CD4-positive, alpha-beta T cell treated with Interleukin-4 for 1 hour (primary cell): ENCODE measurements at places on chromosomes 1 and 21.

- no peak for DNase-seq
Measured at GRCh38 chr1:116290085-116290705, 82.8 kb upstream of the ATP1A1 start.

GRCh38 chr21:45747802-45748445, 104.4 kb downstream of the PCBP3 start:
- no peak for DNase-seq

- no peak for DNase-seq
Measured at GRCh38 chr1:34360574-34360973, 183.9 kb downstream of the C1orf94 start.

GRCh38 chr1:178271471-178271870, 177.6 kb downstream of the RASAL2 start:
- DNase-seq, result no peak

GRCh38 chr1:93200086-93200620, 19.6 kb downstream of the CCDC18 start:
- DNase-seq, result no peak

DNA sequence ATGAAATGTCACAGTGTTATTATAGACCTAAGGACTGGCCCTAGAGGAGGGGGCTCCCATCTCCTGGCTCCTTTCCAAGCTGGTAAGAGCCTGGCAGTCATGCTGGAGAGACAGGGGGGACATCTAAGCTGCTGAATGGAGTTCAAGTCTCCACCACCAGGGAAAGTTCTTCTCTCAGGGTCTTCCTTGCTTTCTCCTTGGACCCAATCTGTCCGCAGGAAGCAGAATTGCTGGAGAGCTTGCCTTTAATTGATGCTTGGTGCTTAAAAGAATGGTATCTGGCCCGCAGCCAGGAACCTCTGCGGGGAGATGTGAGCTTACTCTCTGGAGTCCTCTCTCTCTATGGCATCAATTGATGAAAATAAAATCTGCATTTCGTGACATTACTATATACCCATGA, 25.1 kb downstream of the IRF2BP2 start:
- DNase-seq, result no peak

DNA sequence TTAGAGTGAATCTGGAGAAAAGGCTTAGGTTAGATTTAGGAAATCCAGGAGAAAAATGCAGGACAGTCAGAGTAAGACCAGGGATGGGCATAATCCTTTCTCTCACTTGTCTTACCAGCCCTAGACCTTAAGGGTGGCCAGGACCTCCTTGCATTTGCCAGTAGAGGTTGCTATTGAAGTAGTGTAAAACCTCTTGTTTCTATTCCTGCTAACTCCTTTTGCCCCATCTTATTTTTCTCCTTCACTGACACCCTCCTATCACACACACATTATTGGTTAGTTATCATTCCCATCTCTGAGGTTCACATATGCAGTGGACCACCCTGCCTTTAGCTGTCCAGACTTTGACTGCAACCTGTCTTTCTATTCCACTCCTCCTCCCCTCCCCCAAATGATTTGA, 75.0 kb upstream of the MACF1 start:
- no peak for DNase-seq

DNA sequence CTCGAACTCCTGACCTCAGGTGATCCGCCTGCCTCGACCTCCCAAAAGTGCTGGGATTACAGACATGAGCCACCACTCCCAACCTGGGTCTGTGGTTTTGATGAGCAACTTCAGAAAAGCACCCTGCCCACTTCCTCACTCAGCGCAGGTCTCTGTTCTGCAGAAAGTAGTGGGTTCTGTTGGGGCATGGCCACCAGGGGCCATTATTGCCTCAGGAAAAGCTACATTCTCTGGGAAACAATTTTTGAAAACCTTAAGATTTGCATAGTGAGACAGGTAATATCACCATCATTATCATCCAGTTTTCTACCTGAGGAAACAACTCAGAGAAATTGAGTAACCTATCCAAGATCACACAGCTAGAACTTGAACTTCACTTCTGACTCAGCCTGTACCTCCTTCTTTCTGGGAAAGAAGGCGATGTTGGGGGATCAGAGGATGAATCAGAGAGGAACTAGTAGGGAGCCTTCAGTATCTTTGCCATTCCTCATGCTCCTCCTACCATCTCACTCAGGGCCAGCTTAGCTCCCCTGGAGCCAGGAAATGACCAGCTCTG, 7.1 kb upstream of the NES start:
- DNase-seq, result peak; percentile 39

DNA sequence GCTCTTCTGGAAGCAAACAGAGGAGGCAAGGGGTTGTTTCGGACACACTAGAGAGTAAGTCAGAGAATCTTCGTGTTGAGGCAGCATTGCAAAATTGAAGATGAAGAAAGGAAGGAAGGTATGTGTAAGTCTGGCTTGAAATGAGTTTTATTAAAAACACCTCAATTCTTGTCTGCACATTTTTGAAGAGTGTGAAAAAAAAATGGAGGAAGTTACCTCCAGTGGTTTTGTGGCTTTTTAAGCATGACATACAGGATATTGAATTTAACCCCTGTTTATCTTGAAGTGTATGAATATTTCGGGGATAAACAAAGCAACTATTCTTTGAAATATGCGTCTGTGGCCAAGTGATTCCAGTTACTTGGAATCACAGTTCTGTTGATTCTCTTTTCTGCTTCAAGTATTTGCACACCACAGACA, 203.2 kb upstream of the SGIP1 start:
- no peak for DNase-seq

DNA sequence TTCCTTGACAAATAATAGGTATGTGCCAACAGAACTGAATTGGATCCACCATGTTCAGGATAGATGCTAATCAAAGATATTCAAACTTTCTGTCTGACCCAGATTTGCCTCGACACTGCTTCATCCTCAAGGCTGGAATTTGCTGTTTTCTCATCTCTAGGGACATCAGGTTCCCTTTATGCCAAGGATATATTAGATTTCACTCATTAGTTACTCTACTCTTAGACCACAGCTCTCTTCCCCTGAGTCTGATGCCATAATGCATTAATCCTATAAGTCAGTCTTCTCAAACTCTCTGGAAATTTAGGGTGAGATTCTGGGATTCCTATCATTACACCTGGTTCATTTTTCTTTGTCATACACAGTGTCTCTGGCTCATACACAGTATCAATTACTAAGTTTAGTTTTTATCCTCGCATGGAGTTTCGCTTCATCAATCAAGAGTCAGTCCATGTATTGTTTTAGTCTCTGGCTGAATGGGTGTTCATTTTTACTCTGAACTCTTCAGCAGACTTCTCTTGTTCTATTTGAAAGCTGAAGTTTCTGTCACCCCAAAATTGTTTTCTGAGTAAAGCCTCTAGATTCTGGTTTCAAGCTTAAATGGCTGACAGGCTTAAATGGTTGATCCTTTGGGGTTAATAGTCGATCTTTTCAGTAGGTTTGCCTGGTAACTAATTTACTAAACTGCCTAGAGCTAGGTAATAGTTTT, 9.3 kb upstream of the DCAF6 start:
- no peak for DNase-seq

- peak; percentile 41 for DNase-seq
Measured at GRCh38 chr1:160400223-160400645, at the start of gene VANGL2. Gene VANGL2 (plus strand): TSS chr1:160400564. CDS start chr1:160415838, 15,274 bp downstream.

DNA sequence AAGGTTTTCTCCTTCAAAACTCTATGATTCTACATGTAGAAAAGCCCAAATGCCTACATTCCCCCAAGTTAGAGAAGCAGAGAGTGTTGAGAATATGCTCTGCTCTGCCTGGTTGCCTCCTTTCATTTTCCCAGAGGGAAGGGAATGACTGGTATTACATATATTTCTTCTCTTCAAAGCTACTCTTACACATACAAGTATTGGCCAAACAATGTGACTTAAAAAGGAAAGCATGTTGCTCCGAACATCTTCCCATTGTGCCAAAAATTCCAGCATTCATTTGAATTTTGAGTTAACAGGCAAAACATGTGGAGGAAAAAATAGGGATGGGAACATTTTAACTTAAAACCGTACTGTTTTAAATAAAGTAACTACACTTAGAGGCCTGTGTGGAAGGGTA, 125.2 kb downstream of the COQ8A start:
- no peak for DNase-seq

GRCh38 chr1:45879885-45880598, 76.6 kb downstream of the MAST2 start:
- DNase-seq, result no peak

- DNase-seq, result peak; percentile 92
Measured at GRCh38 chr1:3900969-3901529, 977 bp upstream of the C1orf174 start.

- DNase-seq, result peak; percentile 21
Measured at GRCh38 chr21:46424621-46425020, 34.1 kb upstream of the DIP2A start.

DNA sequence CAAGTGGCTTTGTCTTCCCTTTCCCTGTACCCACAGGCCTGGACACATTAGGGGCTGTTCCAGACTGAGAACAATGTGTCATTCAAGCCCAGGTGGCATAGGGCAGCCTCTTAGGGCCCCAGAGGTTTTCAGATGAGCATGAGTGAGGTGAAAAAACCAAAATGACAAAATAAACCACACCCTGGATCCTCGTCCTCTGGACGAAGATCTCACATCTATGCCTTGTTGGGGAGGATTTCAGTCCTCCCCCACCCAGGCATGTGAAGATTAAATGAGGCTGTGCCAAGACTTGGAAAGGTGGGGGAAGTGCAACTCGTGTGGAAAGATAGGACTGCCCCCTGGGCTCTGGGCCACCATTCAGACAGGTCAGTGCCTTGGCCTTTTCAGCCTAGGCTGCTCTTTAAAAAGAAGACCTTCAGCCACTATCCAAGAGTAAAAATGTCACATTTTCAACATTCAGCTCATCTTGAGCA, 32.8 kb upstream of the IL19 start:
- DNase-seq, result no peak

GRCh38 chr1:95179205-95179986, 54.6 kb upstream of the RWDD3 start:
- DNase-seq, result no peak

GRCh38 chr1:93575621-93576284, 105.9 kb downstream of the BCAR3 start:
- no peak for DNase-seq

- DNase-seq, result no peak
Measured at GRCh38 chr21:27796106-27796505, 829.2 kb upstream of the ADAMTS5 start.

DNA sequence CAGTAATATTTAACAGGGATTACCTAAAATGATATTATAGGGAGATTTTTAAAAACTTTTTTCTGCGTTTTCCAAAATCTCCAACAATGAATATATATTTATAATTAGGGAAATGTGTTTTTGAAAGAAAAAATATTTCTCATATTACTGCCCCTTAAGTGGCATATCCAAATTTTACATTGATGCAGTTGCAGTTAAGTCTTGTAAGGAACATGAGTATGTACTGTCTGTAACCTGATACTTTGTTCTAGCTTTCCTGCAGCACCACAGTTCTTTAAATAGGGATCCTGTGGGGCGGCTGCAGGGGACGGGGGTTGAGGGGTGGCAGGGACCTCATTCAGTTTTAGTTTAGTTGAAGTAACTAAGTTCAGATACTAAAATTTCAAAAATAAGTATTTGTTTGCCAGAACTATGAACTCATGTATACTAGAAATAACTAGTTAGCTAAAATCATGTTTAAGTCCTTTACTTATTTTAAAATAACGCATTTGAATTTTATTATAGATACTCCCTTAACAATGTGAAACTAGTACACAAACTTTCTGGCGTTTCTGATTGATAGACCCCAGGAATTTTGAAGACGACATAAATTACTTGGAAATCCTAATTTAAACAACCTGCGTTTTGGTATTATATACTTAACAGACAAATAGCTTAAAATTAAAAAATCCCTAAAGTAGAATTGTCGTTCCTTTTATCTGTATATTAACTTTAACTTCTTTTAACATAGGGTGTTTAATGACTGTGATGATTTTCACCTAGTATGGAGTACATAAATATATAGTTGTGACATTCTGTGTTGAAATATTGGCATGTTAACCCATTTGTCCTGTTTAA, 639 bp upstream of the DNAJB4 start:
- DNase-seq, result peak; percentile 52

GRCh38 chr1:18373882-18374493, 106.7 kb upstream of the KLHDC7A start:
- no peak for DNase-seq

DNA sequence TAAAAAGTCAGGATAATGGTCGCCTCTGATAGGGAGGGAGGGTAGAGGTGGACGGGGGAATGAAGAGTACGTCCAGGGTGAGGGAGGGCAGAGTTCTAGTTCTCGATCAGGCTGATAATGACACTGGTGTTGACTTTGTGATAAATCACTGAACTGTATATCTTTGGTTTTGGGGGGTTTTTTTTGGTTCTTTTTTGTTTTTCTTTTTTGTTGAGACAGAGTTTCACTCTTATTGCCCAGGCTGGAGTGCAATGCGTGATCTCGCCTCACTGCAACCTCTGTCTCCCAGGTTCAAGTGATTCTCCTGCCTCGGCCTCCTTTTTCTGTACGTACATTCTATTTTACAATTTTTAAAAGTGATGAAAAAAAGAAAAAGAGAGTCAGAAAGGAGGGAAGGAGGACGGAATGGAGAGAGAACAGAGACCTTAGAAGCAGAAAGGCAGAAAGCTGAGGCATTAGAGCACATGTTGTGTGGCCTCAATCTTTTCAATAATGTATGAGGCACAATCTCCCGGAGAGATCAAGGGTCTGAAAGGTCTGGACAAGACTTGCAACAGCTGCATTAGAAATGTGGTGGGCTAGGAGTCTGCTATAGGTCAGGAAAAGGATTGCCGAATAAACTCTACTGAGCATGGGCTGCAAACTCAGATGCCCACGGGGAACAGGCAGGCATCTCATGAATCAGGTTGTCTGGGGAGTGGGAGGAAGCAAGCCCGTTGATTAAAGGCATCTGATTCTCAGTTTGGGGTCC, 174.8 kb downstream of the TOMM20 start:
- no peak for DNase-seq

DNA sequence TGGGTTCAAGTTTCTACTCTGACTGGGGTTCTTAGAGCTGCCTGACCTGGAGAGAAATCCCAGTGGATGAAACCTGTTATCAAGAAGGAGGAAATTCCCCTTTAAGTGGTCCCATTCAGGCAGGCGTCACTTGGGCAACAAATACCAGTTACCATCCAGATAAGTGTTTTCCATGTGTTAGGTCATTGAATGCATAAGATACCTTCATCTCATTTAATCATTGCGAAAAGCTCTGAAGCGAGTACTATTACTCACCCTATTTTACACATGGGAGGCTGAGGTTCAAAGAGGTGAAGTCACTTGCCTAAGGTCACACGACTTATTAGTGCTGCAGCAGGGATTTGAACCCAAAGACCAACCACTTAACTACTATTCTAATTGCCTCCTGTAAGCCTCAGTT, 45.5 kb upstream of the RPL11 start:
- DNase-seq, result no peak

GRCh38 chr1:242689378-242689777, 164.9 kb upstream of the PLD5 start:
- no peak for DNase-seq

DNA sequence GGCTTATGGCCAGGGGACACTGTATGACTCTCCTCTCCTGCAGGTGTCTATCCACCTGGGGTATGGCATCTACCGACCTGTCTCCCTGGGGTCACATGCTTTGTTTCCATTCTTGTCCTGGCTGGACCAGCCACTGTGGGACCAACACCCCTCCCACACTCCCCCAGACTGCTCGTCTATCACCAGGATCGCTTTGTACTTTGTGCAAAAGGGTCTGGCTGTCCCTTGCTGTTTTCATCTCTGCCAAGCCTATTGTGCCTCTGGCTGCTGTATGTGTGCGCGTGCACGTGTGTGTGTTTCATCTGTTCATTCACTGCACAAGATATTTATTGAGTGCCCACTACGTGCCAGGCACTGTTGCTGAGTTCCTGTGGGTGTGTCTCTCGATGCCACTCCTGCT, 25.5 kb downstream of the ETNK2 start:
- DNase-seq, result no peak

GRCh38 chr21:39707316-39707715, 37.7 kb upstream of the IGSF5 start:
- no peak for DNase-seq
